IPS-NIHi11 (cell line): ENCODE measurements at places on chromosomes 16 and 17.

DNA sequence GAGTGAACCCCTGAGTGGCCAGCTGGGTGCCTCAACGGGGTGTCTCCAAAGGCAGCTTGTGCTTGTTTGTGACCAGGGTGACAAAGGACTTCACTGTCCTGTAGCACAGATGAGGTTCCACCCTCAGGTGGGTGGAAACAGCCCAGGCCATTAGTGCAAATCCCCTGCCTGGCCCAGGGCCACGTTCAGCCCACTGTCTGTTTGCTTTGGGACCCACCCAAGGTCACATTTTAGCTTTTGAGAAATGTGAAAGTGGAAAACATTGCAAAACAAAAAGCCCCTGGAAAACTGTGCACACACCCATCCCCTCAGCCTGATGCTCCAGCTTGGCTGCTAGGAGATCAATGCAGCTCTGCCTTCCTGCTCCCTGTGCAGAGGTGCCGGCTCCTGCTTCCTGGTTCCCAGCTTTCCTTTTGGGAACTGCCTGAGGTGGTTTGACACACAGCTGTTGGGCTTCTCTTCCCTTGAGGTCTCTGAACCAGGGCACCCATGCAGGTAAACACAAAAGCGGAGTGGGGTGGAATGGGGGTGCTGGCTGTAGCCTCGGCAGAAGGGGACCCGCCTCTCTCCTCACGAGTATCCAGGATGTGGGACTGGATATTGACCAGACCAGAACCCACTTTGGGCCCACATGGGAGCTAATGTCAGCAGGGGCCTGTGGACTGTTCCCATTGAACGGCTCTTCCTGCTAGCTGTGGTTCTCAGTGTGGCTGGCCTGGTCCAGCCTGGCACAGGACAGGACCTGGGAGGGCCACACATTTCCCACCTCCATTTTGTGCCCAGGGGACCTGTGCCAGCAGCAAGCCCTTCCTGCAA is 7.9 kb upstream of the SPHK1 start:
- DNase-seq, result no peak

DNA sequence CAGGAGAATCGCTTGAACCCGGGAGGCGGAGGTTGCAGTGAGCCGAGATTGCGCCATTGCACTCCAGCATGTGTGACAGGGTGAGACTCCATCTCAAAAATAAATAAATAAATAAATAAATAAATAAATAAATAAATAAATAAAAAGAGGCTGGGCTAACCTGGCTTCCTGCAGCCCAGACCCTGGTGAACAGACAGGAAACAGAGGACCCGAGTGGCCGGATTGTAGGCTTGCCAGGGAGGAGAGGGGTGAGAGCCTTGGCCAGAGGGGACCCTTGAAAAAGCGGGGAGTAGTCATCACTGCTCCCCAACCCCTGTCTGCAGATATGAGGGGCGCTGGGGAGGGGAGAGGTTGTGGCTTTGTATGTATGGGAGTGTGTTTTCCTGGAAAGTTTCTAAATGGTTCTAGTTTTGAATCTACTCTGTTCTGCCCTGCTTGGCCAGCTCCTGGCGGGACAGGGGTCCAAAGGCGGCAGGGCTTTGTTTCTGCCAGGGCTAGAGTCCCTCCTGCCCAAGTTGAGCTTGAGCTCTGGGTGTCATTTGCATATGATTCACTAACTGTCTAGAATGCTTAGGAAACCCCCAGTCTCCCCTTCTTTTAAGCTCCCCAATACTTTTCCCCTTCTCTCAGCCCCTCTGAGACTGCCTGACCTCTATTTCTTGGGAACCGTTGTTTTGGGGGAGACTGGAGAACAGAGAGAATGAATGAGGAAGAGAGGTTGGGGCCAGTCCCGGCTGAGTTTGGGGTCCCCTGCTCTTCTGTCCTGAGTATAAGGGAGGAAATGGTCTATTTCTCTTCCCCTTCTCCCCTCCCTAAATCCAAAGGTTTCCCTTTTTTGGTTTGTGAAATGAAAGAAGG is 16.4 kb downstream of the RARA start:
- DNase-seq, result no peak

- DNase-seq, result peak; percentile 86
Measured at GRCh38 chr17:82917699-82918345, 78.0 kb upstream of the ZNF750 start.

GRCh38 chr16:27313422-27314160 is at the start of gene IL4R:
IL4R (plus strand) TSS chr16:27313974; CDS start chr16:27340204, 26,230 bp downstream.
- peak; percentile 81 for DNase-seq

DNA sequence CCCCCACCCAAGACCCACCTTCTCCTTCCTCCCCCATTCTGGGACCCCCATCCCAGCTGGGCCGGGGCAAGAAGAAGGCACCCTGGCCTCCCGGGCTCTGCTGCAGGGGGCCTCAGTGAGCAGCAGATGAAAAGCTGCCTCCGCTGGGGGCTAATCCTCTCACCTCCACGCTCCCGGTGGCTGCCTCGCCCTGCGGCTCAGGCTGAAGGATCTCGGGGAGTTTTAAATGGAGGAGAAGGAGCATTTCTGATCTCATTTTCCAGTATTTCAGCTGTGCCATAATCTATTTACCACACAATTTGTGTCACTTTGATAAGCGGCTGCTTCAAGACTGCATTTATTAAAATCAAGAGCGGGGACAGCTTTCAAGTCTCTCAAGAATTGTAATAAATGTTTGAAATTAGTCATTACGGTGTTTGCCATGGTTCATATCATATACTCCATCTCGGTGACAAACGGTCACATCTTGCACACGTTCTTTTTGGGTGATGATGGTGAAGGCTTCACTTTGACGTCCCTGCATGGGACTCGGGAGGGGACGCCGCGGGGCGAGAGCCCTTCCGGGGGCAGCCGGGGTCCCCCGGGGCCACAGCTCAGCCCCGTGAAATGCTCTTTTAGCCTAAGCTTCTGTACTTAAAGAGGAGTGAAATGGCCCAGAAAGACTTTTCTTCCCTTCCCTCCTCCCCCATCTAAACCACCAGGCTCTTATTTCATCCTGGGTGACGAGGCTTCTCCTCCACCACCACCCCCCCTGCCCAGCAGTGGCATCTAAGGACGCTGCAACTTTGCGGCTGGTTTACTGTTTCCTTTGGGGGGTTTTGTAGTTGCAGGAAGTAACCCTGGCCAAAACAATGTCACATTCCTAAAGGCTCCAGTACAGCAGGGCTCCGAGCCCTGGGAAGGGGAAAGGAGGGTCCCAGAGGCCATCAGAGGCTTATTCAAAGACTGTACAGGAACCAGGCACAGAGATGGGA is 313.1 kb upstream of the TNRC6C start:
- DNase-seq, result peak; percentile 63

DNA sequence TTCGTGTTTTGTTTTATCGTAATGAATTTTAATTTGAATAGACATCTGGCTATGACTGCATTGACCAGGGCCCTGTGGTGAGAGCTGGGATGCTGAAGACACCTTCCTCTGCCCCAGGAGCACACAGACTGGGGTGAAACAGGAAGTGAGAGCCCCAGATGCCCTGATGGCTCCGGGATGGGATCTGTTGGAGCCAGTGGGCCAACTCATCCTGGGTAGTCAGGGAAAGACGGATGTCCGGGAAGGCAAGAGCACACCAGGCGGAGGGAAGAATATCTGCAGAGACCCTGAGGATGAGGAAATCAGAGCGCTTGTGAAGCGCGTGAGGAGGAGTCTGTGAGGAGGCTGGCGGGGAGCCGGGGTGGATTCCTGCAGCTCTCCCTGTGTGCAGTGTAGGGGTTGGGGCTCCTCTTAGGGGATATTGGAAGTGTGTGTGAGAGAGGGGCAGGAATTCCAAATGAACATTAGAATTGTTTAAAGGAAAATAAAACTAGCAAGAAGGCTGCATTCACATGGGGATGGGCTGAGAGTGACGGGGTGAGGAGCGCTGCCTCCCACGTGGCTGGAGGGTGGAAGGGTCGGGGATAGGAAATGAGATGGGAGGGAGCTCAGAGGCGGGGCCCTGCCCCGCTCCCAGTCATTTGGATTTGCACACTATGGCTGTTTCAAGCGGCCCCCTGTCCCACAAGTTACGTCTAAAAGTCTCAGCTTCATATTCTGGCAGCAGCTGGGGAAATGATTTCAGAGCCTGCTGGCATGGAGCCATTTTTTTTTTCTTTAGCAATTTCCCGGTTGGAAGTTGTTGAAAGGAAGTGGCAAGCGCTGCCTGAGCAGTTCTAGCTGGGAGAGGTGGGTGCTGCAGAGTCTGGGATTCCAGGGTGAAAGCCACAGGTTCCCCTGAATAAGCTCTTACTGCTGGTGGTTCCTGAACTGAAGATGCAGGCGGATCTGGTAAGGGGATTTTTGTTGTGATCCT is 71.2 kb upstream of the LGALS9 start:
- DNase-seq, result no peak

GRCh38 chr17:76422406-76422805 is 30.5 kb downstream of the UBE2O start:
- DNase-seq, result no peak

DNA sequence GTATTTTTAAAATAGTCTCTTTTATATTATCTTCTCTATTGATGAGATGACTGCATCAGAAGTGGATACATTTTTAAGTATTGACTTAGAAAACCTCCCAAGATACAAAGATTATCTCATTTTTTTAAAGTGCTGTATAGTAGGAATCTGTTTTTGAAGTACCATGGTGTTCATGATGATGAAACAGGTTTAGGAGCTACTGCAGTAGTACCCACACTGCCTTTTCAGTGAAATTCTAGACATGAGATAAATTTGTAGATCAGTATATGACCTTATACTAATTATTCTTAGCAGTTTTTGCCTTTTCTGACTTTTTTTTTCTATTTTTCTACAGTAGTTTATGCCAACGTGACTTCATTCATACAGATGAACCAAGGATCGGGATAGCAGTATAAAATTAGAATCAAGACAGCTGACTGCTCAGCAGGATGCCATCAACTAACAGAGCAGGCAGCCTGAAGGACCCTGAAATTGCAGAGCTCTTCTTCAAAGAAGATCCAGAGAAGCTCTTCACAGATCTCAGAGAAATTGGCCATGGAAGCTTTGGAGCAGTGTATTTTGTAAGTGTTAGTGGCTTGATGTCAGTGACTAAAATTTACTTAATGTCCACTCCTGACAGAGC is 61.1 kb downstream of the TAOK1 start:
- no peak for DNase-seq

DNA sequence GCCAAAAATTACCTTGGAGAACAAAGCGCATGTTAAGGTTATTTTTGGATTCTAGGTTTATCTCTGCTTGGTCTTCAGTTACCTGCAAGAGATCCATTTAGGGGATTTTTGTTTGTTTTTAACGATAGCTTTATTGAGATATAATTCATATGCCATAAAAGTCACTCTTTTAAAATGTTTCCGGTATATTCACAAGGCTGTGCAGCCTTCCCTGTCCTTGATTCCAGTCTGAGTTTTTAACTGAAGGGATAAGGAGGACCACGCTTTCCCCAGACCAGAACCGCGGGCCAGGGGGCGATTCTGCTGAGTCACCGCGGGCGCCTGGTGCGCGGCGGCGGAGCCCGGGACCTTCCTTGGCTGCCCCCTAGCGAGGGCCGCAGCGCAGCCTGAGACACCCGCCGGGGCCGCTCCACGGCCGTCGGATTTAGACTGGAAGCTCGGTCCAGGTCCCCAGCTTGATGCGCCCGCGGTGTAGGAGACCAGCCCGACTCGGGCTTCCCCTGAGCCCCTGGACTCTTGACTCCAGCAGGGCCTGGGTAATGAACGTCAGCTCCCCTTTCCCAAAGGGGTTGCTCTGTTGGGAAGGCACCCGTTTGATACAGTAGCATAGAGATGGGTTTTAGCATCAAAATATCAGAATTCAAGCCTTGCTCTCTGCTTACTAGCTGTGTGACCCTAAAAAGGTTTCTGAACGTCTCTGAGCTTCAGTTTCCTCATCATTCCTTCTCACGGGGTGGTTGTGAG is 50.0 kb upstream of the STH start:
- peak; percentile 93 for DNase-seq

- no peak for DNase-seq
Measured at GRCh38 chr16:61798741-61799140, 237.5 kb downstream of the CDH8 start.
